ENCODE measurements at places on chromosomes 2 and 18.

GRCh38 chr18:11653521-11653920 lies 35.5 kb upstream of the GNAL start:
- no peaks in the 10 kb centered on the region for H3K36me3 ChIP-seq
- peaks cover 25% of the 10 kb centered on the region for H3K27me3 ChIP-seq
- no peak overlapping the region for H3K4me3 ChIP-seq
- no peak overlapping the region for H3K27ac ChIP-seq
- no peak for DNase-seq
- peaks cover 2% of the 10 kb centered on the region for H3K4me1 ChIP-seq

- H3K27ac ChIP-seq, result no peak overlapping the region
- no peak overlapping the region for H3K4me3 ChIP-seq
- DNase-seq, result no peak
- H3K27me3 ChIP-seq, result peaks cover 15% of the 10 kb centered on the region
- H3K4me1 ChIP-seq, result no peaks in the 10 kb centered on the region
- no peaks in the 10 kb centered on the region for H3K36me3 ChIP-seq
Observed at GRCh38 chr2:173010233-173010632, 65.4 kb upstream of the MAP3K20 start.

- H3K36me3 ChIP-seq, result peaks cover 4% of the 10 kb centered on the region
- no peak overlapping the region for H3K4me3 ChIP-seq
- peak overlapping the region; percentile 74 for H3K27ac ChIP-seq
Observed at GRCh38 chr2:162328424-162329157, 10.1 kb upstream of the IFIH1 start.

- H3K4me1 ChIP-seq, result peaks cover 3% of the 10 kb centered on the region
- no peak for DNase-seq
- no peak overlapping the region for H3K4me3 ChIP-seq
Observed at GRCh38 chr18:49788327-49788898, 24.9 kb downstream of the ACAA2 start.

- no peaks in the 10 kb centered on the region for H3K4me1 ChIP-seq
- H3K27ac ChIP-seq, result no peak overlapping the region
- H3K27me3 ChIP-seq, result no peaks in the 10 kb centered on the region
- DNase-seq, result no peak
- H3K36me3 ChIP-seq, result no peaks in the 10 kb centered on the region
Observed at GRCh38 chr2:154855138-154855537, 156.6 kb downstream of the KCNJ3 start.

GRCh38 chr2:130390460-130391057 lies 34.7 kb downstream of the PTPN18 start:
- peak overlapping the region; percentile 97 for H3K4me3 ChIP-seq
- DNase-seq, result no peak

- no peak overlapping the region for H3K27ac ChIP-seq
- no peaks in the 10 kb centered on the region for H3K36me3 ChIP-seq
- H3K4me1 ChIP-seq, result no peaks in the 10 kb centered on the region
- DNase-seq, result no peak
- H3K4me3 ChIP-seq, result no peak overlapping the region
- peaks cover 20% of the 10 kb centered on the region for H3K27me3 ChIP-seq
Observed at GRCh38 chr2:216283038-216283900, 89.0 kb downstream of the MARCHF4 start.

DNA sequence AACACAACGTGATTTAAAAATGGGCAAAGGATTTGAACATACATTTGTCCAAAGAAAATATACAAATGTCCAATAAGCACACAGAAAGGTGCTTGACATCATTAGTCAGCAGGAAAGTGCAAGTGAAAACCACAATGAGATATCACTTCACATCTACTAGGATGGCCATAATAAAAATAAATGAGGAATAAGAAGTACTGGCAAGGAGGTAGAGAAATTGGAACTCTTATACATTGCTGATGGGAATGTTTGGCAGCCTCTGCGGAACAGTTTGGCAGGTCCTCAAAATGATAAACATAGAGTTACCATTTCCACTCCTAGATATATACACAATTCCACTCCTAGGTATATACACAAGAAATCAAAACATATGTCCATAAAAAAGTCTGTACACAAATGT lies 51.0 kb upstream of the PGAP1 start:
- H3K27me3 ChIP-seq, result no peaks in the 10 kb centered on the region
- no peak overlapping the region for H3K4me3 ChIP-seq
- no peak overlapping the region for H3K27ac ChIP-seq
- no peaks in the 10 kb centered on the region for H3K4me1 ChIP-seq

Data from memory B cell (primary cell).